ENCODE measurements at places on chromosomes 2 and 18.

- DNase-seq: no peak
Observed at GRCh38 chr18:65215865-65216466, 534.8 kb upstream of the CDH7 start.

DNA sequence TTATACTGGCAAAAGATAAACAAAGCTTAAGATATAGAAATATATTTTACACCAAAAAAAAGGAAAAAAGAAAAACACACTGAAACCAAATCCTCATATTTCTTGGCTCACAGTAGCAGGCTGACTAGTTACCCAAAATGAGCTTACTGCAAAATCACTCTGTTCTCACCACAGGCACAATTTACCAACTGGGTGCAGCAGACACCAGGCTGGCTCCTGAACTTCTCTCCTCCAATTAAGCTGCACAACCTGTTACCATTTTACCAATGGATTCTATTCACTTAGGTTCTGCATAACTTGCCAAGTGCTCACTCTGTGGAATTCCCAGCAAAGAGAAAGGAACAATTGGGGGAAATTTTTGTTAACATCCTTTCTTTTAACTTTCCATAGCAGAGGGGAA is 679.3 kb downstream of the ZEB2 start:
- DNase-seq: no peak

GRCh38 chr18:55419132-55419946 is 168.7 kb downstream of the TCF4 start:
- DNase-seq: no peak

DNA sequence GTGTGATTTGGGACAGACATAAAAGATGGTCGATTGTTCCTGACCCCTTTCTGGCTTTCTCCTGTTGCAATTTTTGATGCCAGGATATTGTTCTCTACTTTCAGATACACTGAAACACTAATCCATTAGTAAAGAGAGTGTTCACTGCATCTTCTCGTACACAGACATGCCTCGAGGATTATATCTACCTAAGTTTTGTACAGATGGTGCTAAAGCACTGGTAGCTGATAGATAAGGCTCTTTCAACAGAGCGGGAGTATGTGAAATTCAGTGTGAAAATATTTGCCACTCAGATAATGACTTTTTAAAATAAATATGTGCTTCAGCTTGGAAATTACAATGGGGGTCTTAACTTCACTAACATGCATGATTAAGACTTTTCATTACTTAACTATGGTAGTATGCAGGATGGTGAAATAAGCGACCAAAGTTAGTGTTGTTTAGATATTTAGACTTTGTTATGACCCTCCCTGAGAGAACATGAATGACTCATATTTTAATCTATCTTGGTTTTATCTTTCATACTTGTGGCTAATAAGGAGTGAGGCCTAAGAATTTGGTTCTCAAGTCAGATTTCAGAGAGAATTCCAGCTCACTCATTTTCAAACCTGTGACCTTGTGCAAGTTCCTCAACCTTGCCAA is 474.9 kb downstream of the NRXN1 start:
- no peak for DNase-seq

GRCh38 chr2:70975237-70975636 is 3.2 kb upstream of the ANKRD53 start:
- no peak for DNase-seq

DNA sequence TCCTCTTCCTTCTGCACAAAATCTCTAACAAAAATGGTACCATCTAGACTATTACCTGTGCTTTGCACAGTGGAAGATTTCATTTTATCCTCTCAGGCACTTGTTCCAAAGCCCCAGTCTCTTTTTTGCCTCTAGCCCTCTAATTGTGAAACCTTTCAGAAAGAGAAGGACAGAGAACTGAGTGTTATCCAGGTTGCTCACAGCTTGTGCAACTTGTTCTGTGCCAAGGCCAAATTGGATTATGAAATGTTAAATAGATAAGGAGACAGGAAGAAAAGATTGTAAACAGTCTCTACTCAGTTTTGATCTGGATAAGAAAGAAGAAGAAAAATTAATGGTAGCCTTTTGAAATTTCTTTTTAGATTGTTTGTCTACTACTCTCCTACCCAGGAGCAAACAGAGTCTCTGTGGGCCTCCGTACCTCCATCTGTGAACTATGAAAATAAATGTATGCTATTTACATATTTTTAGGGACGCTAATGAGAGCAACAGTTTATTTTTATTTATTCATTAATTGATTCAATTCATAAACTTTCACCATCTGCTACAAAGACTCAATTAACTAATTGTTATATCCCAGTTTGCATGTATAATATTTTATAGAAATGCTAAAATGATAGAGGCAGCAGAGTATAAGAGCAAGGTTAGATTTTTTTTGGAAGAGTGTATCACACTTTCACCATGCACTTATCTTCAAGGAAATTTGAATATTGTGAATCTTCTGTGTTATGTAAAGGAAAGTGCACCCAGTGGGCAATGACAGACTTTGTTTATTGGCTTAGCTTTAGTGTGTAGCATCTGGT is 339.0 kb upstream of the ETAA1 start:
- DNase-seq: no peak

DNA sequence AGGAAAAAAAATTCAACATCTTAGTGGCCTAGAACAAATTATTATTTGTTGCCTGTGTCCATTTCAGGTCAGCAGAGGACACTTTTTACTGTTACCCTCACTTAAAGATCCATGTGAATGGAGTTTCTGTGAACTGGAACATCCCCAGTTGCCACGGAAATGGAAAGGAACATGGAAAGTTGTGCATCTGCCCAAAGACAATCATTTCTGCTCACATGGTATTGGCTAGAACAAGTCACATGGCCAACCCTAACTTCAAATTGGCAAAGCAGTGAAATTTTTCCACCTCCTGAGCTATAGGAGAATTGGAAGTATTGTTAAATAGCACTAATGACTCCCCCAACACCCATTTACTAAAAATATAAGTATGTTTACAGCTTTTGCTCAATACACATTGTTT is 71.2 kb upstream of the CCBE1 start:
- no peak for DNase-seq

- DNase-seq: no peak
Observed at GRCh38 chr2:225226441-225226840, 173.1 kb upstream of the NYAP2 start.

DNA sequence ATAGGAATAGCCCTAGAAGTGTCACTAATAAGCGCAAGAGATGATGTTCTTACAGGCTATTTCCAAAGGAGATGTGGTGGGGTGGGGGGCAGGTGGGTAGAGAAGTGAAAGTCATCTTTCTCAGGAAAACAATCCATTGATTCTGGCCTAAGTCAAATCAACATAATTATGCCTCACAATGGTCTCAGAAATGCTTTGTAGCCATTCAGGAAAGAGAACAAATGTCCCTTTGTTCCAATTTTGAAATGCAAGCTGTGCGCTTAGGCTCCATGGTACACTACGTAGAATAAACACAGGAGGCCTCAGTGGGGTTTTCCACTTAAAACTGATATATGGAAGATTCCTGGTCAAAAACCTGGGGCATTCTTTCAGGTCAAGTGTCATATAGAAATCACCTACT is 529.9 kb upstream of the KLHL29 start:
- no peak for DNase-seq

- no peak for DNase-seq
Observed at GRCh38 chr18:73446502-73446901, 578.7 kb upstream of the NETO1 start.

- DNase-seq: no peak
Observed at GRCh38 chr18:48036641-48037421, 106.4 kb upstream of the SMAD2 start.

DNA sequence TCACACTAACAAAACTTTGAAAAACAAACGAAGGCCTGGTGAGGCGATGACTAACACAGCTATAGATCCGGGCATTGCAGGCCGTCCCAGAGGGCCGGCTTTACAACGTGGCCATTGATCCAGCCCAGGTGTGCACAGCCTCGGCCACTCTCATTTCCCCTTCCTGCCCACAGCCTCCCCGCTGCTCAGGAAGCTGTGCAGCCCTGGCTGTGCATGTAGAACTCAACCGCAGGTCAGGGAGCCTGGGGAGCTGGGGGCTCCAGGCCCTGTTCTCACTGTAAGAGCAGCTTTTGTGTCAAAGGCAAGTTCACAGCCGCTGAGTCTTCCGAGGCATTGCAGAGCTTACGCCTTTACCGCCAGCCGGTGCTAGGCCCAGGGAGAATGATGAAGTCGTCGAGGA is 87.2 kb downstream of the LONRF2 start:
- no peak for DNase-seq

- no peak for DNase-seq
Observed at GRCh38 chr2:14424478-14425390, 207.8 kb upstream of the LRATD1 start.

DNA sequence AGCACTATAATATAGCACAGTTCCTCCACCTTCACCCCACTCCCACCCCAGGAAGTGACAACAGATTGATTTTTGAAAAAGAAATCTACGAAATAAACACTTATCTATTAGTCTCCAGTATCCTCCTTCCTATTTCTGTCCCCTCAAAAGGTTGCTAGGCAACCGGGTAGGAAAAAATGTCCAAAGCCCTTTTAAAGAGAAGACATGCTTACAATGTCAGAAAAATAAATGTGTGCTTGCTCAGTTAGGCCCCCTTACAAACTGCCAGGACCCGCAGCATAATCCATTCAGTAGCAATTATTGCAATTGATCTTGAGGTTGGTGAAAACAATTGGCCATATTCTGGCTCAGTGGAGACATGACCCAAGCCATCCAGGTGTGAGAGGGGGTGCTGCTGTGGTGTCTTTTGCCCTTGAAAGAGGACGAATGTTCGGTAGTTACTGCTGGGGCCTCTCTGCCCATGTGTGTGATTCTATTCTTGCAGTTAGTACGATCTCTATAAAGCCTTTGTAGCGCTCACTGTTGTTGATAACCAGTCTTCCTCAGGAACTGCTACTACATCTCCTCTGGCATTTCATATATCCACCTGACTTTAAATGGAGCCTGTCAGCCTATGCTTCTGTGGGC is 144.3 kb downstream of the MYO3B start:
- no peak for DNase-seq

GRCh38 chr2:107804608-107805498 is 21.8 kb upstream of the RGPD4 start:
- no peak for DNase-seq

- DNase-seq: no peak
Observed at GRCh38 chr18:67219821-67220220, 296.7 kb downstream of the DSEL start.

GRCh38 chr2:241803387-241804325 is 5.3 kb upstream of the NEU4 start:
- DNase-seq: peak; percentile 0

GRCh38 chr2:233449081-233449901 is 95.0 kb downstream of the DGKD start:
- DNase-seq: no peak

DNA sequence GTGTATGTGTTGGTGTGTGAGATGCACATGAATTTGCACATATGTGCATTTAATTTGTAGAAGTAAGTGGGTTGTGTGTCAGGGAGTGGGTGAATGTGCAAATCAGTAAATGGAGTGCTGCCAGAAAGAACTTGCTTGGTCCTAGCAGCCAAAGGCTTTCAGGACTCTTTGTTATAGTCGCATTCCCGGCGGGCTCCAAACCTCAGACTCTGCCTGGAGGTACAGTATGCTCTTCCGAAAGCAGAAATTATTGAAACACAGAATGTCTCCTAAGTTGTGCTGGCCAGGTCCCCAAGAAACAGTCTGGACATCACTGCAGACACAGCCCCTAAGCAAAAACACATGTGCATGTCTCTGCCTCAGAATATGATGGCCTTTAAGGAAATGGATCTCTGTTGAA is 232.4 kb downstream of the INSIG2 start:
- DNase-seq: no peak

- no peak for DNase-seq
Observed at GRCh38 chr2:168039881-168040280, 207.5 kb downstream of the STK39 start.

DNA sequence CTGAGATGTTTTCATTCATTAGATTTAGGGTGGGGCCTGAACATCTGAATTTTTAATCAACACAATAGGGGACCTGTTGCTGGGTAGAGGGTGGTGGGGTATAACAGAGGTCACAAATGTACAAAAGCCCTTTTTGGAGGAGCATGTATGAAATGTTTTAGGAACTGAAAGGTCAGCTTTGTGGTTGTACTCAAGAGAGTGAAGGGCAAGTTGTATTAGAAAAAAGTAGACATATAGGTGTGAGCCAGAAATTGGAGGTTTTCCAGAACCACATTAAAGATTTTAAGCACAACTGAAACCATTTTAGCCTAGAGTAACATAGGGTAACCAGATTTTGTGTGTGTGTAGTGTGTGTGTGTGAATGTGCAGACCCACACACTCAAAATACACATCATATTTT is 62.3 kb downstream of the PTPRM start:
- DNase-seq: no peak

- no peak for DNase-seq
Observed at GRCh38 chr2:74715880-74716279, 61.8 kb downstream of the SEMA4F start.

DNA sequence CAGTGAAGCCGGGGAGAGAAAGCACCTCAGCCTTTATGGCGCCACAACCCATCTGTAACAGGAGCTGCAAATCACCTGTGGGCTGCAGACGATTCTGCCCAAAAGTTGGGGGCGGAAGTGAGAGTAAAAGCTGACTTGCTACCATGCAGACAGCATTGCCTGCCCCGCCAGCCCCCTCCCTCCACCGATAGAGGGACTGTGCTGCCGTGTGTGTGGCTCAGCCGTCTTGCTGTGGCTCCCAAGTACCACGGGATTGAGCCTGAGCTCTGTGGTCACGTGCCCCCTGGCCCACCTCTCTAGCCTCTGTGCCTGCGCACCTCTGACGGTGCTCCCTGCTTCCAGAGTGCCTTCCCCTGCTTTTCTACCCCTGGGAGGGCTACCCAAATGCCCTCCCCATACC is 79.6 kb downstream of the GLI2 start:
- no peak for DNase-seq

DNA sequence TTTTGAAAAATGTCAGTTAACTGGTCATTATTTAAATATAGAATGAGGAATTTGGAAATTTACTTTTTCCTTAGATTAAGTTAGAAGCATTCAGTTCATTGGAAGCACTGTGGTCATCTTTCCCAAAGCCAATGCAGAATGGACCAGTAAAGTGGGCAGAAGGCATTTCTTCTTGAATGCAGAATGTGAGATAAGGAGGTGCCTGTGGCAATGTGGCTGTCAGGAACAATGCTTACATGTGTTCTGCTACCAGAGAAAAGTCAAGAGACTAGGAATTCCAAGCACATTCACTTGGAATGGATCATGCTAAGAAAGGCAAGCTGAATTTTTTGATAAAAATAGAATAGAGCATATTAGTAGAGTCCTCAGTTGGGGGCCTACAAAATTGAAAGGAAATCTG is 295.0 kb upstream of the KCNH7 start:
- no peak for DNase-seq

- no peak for DNase-seq
Observed at GRCh38 chr2:60320724-60321123, 232.7 kb downstream of the BCL11A start.

- peak; percentile 8 for DNase-seq
Observed at GRCh38 chr2:71801969-71802368, 345.7 kb downstream of the CYP26B1 start.

DNA sequence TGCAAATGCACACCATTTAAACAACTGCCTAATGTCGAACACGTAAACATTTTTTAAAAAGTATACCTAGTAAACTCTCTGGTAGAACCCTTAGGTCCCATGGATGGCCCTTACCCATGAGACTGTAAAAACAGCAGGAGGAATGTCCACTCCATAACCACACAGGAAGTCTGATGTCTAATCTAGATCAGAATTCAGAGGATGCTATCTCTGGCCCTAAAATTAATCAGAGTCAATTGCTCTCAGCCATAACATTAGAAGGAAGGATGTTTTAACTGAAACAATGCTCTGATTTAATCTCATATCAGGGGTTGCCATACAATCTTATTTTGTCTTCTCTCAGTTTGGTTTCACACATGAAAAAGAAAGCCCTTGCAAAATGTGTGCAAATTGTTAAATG is 416.3 kb upstream of the PIK3C3 start:
- no peak for DNase-seq

Data from Kasumi-1 (cell line).